ENCODE measurements at places on chromosomes 12 and 14.

- no peak for DNase-seq
Observed at GRCh38 chr14:88424573-88424972, 39.1 kb downstream of the SPATA7 start.

DNA sequence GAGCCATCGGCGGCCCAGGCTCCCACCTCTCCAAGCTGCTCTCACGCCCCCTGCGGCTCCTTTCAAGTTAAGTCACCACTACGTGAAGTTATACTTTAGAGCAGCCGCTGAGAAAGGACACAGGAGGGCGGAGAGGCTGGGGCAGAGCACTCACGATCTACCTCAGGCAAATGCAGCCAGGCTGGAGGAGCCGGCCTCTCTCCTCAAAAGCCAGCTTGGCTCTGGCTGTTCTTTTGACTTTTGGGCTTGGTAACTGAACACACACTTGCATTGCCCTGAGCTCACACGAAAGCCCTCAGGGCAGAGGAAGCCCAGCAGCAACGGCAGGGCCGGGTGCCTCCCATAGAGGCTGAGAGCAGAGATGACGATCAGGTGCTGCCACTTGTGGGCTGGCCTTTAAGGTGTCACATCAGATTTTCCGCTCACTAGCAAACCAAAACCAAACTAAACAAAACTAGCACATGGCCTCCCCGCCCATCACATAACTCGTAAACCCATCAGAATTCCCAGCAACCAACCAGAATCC, 75.2 kb downstream of the PITPNM2 start:
- DNase-seq: peak; percentile 77

GRCh38 chr12:70756791-70757190, 119.6 kb upstream of the PTPRB start:
- DNase-seq: no peak

DNA sequence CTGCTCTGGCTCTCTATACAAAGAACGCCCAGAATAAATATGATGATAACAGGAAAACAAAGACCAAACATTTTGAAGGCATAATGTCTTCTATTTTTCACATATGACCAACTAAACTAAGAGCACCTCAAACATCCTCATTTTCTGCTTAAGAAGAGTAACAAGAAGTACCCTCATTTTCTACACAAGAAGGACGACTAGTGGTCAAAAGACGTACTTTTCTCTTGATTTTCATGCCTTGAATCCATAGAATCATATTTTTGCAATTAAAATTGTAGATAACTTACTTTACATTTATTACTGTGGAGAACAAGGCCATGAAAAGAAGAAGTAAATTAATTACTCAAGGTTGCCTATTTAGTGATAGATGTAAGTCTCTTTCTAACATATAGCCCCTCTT, 358.6 kb downstream of the DUSP6 start:
- no peak for DNase-seq

GRCh38 chr14:106691601-106692291, 1165.4 kb downstream of the TMEM121 start:
- DNase-seq: peak; percentile 93

- DNase-seq: no peak
Observed at GRCh38 chr12:45866299-45866698, 124.1 kb downstream of the SCAF11 start.

GRCh38 chr12:22313286-22313962, 21.1 kb downstream of the ST8SIA1 start:
- no peak for DNase-seq

Data from stimulated activated naive CD8-positive, alpha-beta T cell treated with anti-CD3 and anti-CD28 coated beads, Interleukin-15, amount 100 ng/mL, for 72 hours (primary cell).